EH (cell line): ENCODE measurements at places on chromosomes 5 and 9.
A peak's percentile ranks its signal among the peaks of the same experiment; 100 is the strongest.

DNA sequence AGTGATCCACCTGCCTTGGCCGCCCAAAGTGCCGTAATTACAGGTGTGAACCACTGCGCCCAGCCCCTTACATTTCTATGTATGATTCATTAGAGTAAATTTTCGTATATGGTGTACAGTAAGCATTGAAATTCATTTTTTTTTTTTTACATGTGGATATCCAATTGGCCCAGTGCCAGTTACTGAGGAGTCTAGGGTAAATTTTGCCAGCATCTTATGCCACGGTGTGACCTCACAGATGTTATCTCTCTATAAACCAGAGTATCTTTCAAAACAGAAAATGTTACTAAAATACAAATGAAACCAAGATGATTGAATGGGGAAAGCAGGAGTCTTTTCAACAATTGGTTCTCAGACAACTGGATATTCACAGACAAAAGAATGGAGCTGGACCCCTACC, 64.7 kb downstream of the IPPK start:
- no peak for DNase-seq

DNA sequence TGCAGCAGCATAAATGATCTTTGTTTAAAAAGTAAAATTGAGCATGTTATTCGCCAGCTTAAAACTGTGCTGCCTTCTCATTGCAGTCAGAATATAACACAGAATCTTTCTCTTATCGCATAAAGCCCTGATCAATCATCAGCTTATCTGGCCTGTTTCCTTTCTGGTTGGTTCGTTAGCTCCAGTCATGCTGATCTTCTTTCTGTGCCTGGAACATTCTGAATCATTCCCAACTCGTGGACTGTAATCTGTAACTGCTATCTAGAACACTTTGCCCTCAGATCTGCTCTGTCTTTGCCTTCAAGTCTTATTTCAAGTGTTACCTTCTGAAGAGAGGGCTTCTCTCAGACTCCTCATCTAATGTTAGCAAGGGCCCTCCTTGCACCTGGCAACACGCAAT, 11.9 kb upstream of the FER start:
- DNase-seq, result no peak

DNA sequence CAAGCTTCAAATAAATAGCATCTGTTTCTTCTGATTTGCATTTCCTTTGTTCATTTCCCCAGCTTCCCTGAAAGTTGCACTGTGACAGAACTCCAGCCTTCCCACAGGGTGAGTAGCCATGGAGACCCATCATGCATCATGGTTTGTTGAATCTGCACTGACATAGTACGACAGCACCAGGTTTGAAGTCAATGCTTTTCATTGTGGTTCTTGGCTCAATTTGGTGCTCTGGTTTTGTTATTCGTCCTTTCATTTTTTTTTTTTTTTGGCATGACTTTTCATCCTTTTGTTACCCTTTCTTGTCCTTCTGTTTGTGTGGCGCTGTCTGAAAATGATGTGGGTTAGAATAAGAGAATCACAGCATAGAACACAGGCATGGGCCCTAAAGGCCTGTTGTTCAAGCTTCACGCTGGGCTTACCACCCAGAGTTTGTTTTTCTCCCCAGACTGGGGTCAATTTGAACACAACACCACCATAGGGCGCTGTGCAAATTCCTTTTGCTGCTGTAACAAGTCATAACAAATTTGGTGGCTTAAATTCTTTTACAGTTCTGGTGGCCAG, 206.2 kb upstream of the CDH10 start:
- no peak for DNase-seq

DNA sequence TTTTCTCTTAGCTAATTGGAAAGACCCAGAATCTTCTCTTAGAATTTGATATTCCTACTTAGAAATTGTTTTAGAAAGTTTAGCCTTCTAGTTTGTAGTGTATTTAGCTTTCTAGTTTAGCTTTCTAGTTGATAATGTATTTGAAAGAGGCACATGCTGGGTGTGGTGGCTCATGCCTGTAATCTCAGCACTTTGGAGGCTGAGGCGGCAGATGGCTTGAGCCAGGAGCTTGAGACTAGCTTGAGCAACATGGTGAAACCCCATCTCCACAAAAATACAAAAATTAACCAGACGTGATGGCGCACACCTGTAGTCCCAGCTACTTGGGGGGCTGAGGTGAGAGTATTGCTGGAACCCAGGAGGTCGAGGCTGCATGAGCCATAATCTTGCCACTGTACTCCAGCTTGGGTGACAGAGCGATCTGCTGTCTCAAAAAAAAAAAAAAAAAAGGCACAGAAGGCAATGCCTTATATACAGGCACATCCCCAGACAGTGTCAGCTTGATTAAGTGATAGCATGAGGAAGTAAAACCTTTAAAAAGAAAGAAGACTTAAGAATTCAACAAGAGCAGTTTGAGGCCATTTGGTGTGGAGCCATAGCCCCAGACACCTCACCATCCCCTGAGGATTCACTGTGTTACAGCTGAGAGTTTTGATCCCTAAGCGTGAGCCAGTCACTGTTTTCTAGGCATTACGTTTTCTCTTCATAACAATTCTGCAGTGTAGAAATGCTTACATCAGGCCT, 34.6 kb downstream of the ZSWIM6 start:
- no peak for DNase-seq

DNA sequence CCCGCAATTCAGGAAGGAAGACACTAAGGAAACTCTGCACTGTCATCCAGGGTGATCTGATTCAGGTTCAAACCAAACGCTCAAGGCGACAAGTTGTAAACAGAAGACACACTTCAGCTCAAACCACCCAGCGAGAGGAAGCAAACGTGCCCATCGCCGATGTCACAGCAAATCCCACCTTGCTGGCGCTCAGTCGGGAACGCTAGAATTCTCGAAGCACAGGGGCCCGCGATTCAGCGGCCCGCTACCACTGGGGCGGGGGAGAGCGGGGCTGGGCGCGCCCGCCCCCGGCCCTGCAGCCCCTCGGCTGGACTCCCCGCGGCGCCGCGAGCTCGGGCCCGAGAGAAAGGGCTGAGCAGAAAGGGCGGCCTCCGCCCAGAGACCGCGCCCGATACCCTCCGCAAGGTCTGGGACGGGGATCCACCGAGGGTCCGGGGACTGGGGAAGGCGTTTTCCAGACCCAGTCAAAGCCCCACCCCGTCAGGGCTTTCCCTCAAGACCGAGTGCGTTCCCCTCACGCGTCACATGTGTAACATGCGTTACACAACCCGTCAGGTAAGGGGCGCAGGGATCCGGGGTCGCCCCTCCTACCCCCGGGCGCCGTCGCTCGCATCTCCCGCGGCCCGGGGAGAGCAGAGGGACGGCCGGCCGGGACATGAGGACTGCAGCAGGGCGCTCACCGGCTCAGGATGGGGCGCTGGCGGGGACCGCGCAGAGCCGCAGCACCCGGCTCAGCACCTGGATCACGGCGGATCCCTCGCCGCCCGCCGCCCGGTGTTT, 469 bp downstream of the AGTPBP1 start:
- peak; percentile 28 for DNase-seq

DNA sequence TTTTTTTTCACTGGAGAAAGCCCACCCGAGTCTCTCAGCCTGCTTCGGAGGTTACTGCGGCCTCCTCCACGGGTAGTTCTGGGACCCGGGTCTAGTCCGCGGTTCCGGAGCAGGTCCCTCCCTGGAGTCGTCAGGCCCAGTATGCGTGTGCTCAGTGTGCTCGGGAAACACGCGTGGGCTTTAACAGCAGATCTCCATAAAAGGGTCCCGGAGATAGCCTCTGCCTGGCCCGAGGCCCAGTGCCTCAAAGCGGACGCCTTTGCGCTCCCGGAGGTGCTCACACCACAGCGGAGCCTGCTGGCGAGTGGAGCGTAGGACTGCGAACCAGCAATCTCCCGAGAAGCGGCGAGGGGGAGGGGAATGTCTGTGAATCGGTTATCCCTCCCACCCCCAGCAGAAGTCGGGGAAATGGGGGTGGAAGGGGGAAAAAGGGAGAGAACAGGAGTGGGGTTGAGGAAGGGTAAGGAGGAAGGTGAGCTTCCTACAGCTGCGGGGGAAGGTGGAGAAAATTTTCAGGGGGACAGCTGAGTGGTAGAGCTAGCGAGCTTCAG, 28.7 kb downstream of the CDKN2A start:
- peak; percentile 70 for DNase-seq

GRCh38 chr5:143059976-143060765, 290.0 kb downstream of the ARHGAP26 start:
- no peak for DNase-seq

- no peak for DNase-seq
Measured at GRCh38 chr9:98240475-98240874, 15.0 kb downstream of the TBC1D2 start.

GRCh38 chr9:99867536-99867935, 38.9 kb upstream of the STX17 start:
- DNase-seq, result peak; percentile 47

GRCh38 chr5:164002214-164002613, 496.8 kb downstream of the MAT2B start:
- DNase-seq, result no peak

DNA sequence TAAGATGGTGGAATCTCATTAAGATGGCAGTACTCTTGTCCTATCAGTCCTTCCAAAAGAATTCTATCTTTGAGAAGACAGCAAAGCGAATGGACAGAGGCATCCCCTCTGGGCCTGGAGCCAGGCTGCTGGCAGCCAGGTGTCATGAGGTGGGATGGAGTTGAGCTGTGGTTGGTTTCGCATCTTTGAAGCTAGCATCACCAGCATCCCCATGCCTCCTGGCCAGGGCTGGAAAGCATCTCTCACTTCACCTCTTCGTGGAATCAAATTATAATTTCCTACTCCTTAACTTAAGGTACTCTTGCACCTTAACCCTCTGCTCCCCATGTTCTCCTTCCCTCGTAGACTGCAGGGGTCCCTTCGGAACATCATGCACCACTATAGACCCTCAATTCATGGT, 248.3 kb downstream of the GADD45G start:
- DNase-seq, result no peak

DNA sequence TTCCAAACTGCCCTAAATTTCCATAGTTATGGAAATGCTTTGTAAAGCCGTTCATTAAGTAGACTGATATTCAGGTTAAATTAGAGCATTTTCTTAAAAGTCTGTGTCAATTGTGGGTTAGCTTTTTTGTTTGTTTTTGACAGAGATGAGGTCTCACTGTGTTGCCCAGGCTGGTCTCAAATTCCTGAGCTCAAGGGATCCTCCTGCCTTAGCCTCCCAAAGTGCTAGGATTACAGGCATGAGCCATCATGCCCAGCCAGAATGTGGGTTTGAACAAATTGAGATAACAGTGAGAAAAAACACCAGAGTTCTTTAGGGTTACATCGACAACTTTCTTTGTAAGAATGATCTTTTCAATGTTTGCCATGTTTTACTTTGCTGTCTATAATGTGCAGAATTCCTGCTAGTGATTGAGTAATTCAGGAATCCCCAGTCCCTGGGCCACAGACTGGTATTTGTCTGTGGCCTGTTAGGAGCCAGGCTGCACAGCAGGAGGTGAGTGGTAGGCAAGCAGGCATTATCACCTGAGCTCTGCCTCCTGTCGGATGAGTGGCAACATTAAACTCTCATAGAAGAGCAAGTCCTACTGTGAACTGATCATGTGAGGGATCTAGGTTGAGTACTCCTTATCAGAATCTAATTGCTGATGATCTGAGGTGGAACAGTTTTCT, 80.5 kb downstream of the RAI14 start:
- DNase-seq, result peak; percentile 64

DNA sequence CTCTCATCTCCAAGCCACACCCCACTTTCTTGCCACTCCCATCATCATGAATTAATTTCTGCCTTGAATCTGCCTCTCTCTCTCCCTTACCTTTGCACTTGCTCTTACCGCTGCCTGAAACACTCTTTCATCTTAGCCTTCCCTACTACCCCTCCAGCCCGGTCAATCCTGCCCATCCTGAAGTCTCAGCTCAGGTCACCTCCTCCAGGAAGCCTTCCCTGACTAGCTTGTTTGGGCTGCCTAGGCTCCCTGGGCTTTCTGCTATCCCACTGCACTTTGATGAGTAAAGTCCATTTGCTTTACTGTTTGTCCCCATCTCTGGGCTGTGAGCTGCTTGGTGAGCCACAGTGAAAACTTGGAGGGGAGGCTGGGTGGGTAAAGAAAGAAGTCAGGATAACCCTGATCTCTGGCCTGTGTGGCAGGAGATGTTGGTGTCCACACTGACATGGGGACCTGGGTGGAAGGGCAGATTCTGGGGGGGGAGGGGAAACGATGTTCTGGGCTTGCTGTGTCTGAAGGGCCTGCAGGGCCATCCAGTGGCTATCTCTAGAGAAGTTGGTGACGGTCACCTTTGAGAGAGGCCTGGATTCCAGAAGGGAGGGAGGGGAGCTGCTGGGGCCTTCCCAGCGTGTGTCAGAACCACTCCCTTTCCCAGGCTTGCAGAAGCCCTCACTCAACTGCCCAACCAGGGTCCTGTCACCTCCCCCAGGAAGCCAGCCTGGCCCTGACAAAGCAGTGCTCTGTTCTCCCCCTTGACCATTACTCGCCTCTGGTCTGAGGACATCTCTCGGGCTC, 75.0 kb upstream of the DAB2IP start:
- DNase-seq, result no peak

- peak; percentile 95 for DNase-seq
Measured at GRCh38 chr9:123562844-123563346, 206.9 kb downstream of the CRB2 start.

DNA sequence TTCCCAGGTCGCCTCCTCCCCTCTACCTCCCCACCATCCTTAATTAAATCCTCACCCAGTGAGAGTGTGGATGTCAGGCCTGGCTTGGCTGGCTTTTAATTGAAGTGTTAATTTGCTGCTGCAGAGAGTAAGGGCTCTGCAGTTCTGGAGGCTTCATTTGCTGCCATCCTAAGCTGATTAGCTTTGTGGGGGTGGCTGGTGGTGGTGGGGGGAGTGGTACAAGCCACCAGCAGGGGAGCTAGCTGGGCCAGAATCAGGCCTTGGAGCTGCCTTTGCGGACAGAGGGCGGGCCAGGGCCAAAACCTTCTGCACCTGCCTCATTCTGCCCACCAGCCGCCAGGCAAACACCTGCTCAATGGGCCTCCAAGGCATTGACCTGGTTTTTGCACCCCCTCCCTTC, 26.8 kb upstream of the TIFAB start:
- no peak for DNase-seq

- DNase-seq, result no peak
Measured at GRCh38 chr9:119639287-119639955, 270.2 kb upstream of the BRINP1 start.

GRCh38 chr5:32355686-32356085, 42.9 kb upstream of the MTMR12 start:
- DNase-seq, result peak; percentile 27

DNA sequence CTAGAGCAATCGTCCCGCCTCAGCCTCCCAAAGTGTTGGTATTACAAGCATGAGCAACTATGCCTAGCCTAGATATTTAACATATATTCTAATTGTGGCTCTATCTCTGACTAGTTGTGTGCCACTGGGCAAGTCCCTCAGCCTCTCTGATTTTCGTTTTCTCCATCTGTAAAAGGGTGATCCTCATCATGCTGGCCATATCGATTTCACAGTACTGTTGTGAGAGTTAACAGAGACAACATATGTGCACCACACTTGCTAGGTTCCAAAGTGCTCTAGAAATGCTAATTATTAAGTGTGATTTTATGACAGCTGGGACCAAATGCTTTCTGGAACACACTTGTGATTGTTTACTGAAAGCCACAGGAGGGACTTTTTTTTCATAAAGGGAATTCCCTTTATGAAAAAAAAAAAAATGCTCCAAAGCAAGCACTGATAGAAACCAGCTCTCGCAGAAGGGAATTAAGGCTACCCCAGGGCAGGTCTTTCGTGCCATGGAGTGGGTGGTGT, 78.5 kb upstream of the EPB41L4B start:
- no peak for DNase-seq
